ENCODE measurements at places on chromosomes 6 and 20.
A peak's percentile ranks its signal among the peaks of the same experiment; 100 is the strongest.

- no peak for DNase-seq
Measured at GRCh38 chr6:36650848-36651478, 27.6 kb upstream of the CDKN1A start.

- no peak for DNase-seq
Measured at GRCh38 chr6:169589293-169589692, 112.5 kb downstream of the WDR27 start.

GRCh38 chr20:59668926-59669850 is 64.8 kb downstream of the PHACTR3 start:
- DNase-seq, result no peak

DNA sequence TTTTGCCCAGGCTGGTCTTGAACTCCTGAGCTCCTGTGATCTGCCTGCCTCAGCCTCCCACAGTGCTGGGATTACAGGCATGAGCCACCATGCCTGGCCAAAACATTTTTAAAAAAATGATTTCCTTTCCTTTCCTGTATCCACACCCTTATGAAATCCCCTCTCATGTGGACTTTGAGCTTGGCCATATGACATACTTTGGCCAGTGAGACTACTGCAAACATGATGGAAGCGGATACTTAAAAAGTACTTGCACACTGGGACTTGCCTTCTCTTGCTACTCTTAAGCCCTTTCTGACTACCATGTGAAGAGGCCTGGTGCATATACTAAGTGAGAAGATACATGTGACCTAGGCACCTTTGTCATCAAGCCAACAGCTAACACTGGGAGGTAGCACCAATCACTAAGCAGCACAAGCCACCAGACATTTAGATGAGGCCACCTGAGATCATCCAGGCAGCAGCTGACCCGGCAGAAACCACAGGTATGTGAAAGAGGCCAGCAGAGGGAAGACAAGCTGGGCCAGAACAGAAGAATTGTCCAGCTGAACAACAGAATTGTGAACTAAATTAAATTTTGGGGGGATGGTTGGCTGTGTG is 78.5 kb upstream of the HDAC2 start:
- DNase-seq, result no peak

- DNase-seq, result peak; percentile 77
Measured at GRCh38 chr6:129186988-129187387, 304.1 kb downstream of the LAMA2 start.

- DNase-seq, result no peak
Measured at GRCh38 chr6:107491138-107491609, 1.3 kb downstream of the SOBP start.

DNA sequence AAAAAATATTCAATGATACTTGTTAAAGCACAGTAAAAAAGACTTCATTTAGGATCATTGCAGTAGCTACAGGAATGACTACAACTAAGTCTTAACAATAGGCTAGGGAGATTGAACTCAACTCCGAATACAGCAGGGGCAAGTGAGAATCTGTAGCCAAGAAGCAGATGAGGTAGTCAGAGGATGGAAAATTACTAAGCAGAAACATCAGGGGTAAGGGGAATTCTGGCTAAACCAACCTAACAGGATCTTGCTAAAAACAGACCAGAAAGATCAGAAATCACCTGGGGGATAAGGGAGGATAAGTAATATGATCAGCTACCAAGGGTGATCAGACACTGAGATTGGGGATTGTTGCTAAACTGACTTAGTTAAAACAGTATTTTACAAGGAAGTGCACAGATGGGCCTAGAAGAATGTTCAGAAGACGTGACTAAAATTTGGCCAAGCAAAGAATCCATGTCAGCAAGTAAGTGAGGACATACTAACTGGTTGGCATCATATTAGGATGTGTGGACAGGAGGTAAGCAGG is 217.5 kb downstream of the TENT5A start:
- no peak for DNase-seq

DNA sequence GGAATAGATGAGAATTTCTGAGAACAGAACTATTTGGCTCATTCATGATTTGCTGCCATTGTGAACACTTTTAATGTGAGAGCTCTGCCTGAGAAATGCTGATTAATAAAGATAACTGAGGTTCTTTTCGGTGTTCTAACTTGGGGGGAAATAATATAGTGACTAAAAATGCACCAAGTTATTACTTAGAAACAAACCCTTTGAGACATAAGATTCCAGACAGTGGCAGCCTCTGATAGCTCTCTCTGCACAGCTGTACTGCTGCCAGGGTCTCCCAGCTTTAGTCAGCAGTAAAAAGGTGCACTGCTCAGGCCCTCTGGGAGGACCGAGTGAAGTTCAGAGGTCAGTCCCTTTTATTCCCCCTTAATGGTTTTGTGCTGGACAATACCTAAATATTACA is 2.5 kb upstream of the PRDM1 start:
- DNase-seq, result no peak

DNA sequence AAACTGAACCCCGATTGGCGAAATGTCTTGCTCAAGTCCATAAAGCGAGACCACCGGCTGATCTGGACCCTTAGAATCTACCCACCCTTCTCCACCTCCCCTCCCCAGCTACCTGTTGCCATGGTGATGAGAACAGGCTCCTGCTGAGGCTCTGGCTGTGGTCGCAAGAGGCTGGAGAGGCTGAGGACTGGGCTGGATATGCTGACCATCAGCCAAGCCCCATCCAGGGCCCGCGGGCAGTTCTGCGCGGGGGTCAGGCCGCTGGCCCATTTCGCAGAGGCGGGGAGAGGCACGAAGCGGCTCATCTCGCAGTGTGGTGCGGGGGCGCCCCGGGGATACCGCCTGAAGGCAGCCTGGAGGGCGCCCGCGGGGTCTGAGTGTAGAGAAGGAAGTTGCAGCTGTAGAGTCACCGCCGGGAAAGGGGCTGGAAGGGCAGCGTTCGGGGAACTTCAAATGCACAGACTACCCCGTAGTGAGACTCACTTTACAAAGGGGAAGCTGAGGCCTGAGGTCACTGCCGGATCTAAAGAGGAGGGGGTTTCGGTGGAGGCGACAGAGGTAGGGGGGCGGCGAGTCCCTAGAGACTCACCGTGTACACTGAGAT is 671 bp downstream of the TAPBP start:
- DNase-seq, result no peak

- no peak for DNase-seq
Measured at GRCh38 chr6:23478312-23478711, 647.7 kb upstream of the NRSN1 start.

DNA sequence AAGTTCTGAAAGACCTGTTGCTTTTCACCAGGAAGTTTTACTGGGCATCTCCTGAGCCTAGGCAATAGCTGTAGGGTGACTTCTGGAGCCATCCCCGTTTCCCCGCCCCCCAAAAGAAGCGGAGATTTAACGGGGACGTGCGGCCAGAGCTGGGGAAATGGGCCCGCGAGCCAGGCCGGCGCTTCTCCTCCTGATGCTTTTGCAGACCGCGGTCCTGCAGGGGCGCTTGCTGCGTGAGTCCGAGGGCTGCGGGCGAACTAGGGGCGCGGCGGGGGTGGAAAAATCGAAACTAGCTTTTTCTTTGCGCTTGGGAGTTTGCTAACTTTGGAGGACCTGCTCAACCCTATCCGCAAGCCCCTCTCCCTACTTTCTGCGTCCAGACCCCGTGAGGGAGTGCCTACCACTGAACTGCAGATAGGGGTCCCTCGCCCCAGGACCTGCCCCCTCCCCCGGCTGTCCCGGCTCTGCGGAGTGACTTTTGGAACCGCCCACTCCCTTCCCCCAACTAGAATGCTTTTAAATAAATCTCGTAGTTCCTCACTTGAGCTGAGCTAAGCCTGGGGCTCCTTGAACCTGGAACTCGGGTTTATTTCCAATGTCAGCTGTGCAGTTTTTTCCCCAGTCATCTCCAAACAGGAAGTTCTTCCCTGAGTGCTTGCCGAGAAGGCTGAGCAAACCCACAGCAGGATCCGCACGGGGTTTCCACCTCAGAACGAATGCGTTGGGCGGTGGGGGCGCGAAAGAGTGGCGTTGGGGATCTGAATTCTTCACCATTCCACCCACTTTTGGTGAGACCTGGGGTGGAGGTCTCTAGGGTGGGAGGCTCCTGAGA is at the start of gene HFE:
Gene HFE, plus strand, starts transcription at position 146 of the 832 bp plus-strand sequence. Its CDS starts 12 bp downstream, at position 158.
- peak; percentile 13 for DNase-seq

- no peak for DNase-seq
Measured at GRCh38 chr20:51583499-51583898, 41.0 kb upstream of the NFATC2 start.

DNA sequence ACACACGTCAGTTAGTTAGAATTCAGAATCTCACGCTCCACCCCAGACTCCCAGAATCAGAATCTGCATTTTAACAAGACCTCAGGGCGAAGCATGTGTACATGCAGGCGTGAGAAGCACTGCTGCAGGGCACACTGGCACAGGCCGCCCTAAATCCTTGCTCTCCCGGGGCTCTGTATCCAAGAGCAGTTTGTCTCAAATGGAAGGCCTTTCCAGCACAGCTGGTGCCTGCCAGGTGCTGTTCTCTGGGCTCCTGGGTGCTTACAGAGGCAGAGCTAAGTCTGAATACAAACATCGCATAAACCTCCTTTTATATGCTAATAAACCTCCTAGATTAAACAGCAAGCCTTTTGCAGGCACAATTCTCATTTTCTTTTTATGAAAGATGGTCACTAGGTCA is 119.1 kb upstream of the CD93 start:
- no peak for DNase-seq

GRCh38 chr6:36399970-36400369 is 12.5 kb upstream of the ETV7 start:
- no peak for DNase-seq

DNA sequence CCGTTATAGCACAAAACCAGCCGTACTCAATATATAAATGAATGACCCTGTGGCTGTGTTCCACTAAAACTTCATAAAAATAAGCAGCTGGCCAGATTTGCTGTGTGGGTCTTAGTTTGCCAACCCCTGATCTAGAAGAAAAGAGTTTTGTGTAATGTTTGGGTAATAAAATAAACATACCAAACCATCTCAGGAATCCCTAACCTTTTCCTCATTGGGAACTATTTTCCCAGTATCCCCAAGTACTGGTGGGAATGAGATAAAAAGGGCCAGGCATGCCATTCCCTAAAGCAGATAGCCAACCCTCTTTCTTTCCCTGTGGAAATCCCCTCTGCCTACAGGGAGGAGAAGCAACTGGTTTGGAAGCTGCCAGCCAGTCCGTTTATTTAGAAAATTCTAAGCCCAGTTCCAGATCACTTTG is 169.1 kb upstream of the AKAP12 start:
- no peak for DNase-seq

DNA sequence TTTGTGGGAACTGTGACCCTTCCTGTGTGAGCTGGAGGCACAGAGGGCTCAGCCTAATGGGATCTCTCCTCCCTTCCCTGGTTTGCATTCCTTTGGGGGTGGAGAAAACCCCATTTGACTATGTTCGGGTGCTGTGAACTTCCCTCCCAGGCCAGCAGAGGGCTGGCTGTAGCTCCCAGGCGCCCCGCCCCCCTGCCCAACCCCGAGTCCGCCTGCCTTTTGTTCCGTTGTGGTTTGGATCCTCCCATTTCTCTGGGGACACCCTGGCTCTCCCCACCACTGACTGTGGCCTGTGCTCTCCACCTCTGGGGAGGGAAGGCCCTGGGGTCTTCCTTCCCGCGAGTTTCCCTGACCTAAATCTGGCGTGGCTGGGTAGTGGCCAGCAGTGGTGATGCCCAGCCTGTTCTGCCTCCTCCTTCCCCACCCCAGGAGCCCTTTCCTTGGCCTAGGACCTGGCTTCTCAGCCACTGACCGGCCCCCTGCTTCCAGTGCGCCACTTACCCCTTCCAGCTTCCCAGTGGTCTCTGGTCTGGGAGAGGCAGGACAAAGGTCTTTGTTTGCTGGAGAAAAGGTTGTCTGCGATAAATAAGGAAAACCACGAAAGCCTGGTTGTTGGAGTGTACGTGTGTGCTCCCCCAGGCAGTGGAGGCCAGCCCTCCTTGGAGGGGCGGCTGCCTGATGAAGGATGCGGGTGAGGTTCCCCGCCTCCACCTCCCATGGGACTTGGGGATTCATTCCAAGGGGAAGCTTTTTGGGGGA is 4.9 kb downstream of the VEGFA start:
- no peak for DNase-seq

DNA sequence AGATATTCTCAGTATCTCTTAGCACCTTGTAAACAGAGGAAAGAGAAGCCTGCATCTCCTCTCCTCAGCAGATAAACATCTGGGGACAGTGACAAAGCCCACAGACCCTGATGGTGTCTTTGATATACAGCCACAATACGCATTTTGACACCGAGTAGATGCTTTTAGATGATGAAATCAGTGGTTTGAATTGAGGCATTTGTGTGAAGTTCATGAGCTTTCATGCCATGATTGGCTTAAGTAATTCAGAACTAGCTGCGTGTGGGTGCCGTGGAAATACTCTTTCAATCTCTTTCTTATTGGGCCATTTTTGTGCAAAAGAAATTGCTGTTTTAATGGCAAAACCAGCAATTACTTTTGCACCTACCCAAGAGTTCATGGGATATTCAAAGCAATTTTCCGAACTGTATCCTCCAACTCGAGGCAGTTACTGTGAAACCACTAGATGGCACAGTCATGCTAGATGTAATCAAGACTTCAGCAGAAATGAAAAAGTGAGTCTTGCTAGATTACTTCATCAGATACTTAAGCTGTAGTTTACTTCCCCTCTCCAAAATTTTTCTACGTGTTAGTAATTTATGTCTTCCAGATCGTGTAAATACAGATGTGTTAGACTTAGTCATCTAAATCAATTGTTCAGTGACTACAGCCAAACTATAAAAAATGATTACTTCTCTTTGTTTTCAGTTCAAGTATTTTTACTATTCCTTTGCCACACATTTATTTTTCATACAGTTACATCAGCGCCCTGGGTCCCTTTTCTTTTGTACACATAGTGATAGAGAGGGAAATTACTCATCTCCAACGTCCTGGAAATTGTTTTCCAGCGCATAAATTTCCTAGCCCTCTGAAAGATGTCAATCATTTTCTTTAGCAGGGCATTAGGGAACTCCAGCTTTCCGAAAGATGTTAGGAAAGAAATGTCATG is 49.4 kb downstream of the IYD start:
- DNase-seq, result peak; percentile 63

DNA sequence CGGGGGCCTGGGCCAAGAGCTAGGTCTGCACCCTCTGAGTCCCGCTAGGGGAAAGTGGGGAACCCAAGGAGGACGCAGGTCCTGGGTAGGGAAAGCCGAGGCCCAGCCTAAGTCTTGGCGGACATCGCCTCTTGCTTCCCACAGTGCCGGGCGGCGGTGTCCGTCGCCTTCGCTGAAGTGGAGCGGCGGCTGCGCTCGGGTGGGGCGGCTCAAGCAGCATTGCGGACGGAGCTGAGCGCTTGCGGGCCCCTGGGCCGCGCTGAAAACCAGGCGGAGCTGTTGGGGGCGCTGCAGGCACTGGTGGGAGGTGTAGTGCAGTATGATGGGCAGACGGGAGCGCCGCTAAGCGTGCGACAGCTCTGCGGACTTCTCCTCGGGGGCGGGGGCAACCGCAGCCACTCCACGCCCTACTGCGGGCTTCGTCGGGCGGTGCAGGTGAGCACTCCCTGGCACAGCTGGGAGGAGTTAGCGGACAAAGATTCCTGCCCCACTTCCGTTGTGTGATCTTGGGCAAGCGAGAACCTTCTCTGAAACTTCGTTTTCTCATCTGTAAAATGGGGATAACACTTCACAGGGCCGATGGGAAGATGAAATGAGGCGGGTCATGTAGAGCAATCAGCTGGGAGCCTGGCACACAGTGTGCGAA is 4.2 kb downstream of the PRSS16 start:
- DNase-seq, result no peak
